ENCODE measurements at places on chromosomes 7 and 10. TPM values are rescaled to one million over a fixed set of nuclear protein-coding genes. Genes with fewer than 3 reads are reported as not detected.

SDK1 gene
- 16.5 TPM for total RNA-seq

GRCh38 chr10:49587981-49588380 is 22.1 kb upstream of the SLC18A3 start:
- DNase-seq: no peak
- no peaks in the 10 kb centered on the region for H3K4me1 ChIP-seq
- H3K36me3 ChIP-seq: no peaks in the 10 kb centered on the region
- H3K27ac ChIP-seq: no peak overlapping the region
- H3K4me3 ChIP-seq: no peak overlapping the region

- no peak overlapping the region for H3K27ac ChIP-seq
- no peak for DNase-seq
- peaks cover 5% of the 10 kb centered on the region for H3K36me3 ChIP-seq
- H3K4me1 ChIP-seq: no peaks in the 10 kb centered on the region
- no peaks in the 10 kb centered on the region for H3K27me3 ChIP-seq
- H3K4me3 ChIP-seq: no peak overlapping the region
These were observed 545.2 kb downstream of the SORCS1 start for GRCh38 chr10:106619346-106619745.

DNA sequence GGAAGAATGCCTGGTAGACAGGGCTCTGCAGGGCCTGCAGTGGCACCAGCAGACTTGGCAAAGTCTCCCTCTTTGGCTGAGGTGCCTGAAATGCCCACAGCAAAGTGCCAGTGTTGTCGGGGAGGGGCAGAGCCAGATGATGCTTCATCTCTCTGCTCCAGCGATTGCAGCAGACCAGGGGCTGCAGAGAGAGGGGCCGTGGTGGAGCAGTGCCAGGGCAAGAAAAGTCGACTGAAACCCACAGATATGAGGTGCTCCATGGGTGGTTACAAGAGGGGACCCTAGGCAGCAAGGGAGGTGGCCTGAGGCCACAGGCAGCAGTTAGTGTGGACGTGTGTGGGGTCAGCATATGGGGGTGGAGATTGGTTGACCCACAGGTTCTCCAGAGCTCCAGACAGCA is 123.5 kb upstream of the SHH start:
- H3K4me1 ChIP-seq: no peaks in the 10 kb centered on the region
- no peak for DNase-seq
- H3K4me3 ChIP-seq: no peak overlapping the region
- no peaks in the 10 kb centered on the region for H3K36me3 ChIP-seq
- no peaks in the 10 kb centered on the region for H3K27me3 ChIP-seq
- no peak overlapping the region for H3K27ac ChIP-seq

GRCh38 chr10:22429146-22429545 is 83.8 kb downstream of the SPAG6 start:
- peaks cover 3% of the 10 kb centered on the region for H3K27me3 ChIP-seq
- H3K27ac ChIP-seq: no peak overlapping the region
- no peak for DNase-seq
- peaks cover 22% of the 10 kb centered on the region for H3K4me1 ChIP-seq
- H3K4me3 ChIP-seq: no peak overlapping the region

HYAL4 gene
- not detected for total RNA-seq

DNA sequence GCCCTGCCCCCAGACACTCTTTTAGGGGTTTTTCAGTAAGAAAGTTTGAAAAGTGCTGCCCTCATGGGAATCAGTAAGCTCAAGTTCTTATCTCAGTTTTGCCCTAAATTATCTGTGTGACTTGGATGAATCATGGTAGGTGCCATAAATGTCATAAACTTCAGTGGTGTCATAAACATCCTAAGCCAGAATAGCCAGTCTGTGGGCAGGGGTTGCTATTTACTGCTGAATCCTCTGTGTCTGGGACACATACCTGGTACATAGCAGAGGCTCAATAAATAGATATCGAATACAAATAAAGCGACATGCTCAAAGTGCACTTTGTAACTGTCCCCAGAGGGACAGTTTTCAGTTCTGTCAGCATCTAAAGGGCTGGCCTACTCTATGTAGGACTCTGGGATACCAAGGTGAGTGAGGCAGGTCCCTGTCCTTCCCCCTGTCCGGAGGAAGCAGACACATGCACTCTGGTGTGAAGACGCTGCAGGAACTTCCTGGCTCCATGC is 502.1 kb downstream of the RPS24 start:
- no peaks in the 10 kb centered on the region for H3K36me3 ChIP-seq
- no peak overlapping the region for H3K4me3 ChIP-seq
- DNase-seq: no peak
- H3K27ac ChIP-seq: no peak overlapping the region
- no peaks in the 10 kb centered on the region for H3K4me1 ChIP-seq

OR2A1 gene
- not detected for total RNA-seq

- H3K27me3 ChIP-seq: no peaks in the 10 kb centered on the region
- peak; percentile 63 for DNase-seq
- H3K4me3 ChIP-seq: peak overlapping the region; percentile 14
- peaks cover 11% of the 10 kb centered on the region for H3K4me1 ChIP-seq
- H3K36me3 ChIP-seq: no peaks in the 10 kb centered on the region
These were observed 1.0 kb upstream of the AVPI1 start for GRCh38 chr10:97687785-97688781.

GRCh38 chr10:69241575-69241974 is 21.4 kb downstream of the HKDC1 start:
- no peak overlapping the region for H3K4me3 ChIP-seq
- H3K27ac ChIP-seq: no peak overlapping the region
- H3K4me1 ChIP-seq: peaks cover 7% of the 10 kb centered on the region
- no peak for DNase-seq
- no peaks in the 10 kb centered on the region for H3K27me3 ChIP-seq
- H3K36me3 ChIP-seq: no peaks in the 10 kb centered on the region

ABCB4 gene
- total RNA-seq: 1.0 TPM

DNA sequence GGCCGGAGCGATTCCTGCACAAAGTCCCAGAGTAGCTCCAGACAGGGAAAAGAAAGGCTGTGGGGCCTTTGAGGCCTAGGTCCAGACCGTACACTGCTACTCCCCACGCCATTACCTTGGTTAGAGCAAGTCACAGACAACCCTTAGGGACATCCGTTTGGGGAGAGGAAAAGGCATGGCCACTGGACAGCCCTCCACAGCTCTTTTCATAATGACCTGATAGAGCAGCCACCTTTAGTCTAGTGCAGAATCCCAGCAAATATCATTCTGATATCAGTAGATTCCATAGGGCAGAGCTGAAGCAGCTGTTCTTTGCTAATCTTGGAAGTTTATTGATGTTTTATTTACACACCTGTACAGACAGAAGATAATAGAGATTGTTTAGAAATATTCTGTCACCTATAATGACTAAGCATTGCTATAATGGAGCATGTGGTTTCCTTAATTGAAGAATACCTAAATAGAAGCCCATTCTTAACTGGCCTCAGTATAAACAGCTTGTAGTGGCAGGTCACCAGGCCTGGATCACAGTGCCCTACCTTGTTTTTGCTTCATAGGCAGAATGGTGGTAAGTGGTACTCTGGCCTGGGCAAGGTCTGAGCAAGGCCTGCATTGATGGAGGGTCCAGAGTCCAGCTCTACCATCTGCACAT is 27.9 kb downstream of the OGDH start:
- no peak overlapping the region for H3K4me3 ChIP-seq
- no peaks in the 10 kb centered on the region for H3K27me3 ChIP-seq
- H3K4me1 ChIP-seq: peaks cover 32% of the 10 kb centered on the region
- no peaks in the 10 kb centered on the region for H3K36me3 ChIP-seq
- peak overlapping the region; percentile 39 for H3K27ac ChIP-seq

DNA sequence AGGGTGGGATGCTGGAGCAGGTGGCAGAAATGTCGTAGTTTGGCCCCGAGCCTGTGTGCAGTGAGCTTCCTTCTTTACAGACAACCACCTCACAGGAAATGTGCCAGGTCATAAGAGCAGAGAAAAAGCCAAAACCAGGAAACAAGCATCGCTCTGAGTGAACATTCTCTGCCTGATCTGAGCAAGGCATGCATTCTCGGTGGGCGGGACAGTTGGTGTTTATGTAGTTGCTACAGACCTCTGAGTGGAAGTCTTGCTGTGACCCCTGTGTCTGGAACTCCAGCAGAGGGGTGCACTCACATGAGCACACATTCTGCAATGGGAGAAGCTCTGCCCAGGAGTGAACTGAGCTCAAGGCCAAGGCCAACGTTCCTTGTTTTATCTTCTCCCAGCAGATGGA is 230.1 kb downstream of the TCERG1L start:
- DNase-seq: no peak
- H3K4me3 ChIP-seq: no peak overlapping the region
- no peak overlapping the region for H3K27ac ChIP-seq
- no peaks in the 10 kb centered on the region for H3K27me3 ChIP-seq
- no peaks in the 10 kb centered on the region for H3K4me1 ChIP-seq

- H3K27ac ChIP-seq: no peak overlapping the region
- H3K4me1 ChIP-seq: no peaks in the 10 kb centered on the region
- no peak for DNase-seq
These were observed 91.2 kb upstream of the GPR141 start for GRCh38 chr7:37592366-37592765.

MRLN gene
- total RNA-seq: not detected

DNA sequence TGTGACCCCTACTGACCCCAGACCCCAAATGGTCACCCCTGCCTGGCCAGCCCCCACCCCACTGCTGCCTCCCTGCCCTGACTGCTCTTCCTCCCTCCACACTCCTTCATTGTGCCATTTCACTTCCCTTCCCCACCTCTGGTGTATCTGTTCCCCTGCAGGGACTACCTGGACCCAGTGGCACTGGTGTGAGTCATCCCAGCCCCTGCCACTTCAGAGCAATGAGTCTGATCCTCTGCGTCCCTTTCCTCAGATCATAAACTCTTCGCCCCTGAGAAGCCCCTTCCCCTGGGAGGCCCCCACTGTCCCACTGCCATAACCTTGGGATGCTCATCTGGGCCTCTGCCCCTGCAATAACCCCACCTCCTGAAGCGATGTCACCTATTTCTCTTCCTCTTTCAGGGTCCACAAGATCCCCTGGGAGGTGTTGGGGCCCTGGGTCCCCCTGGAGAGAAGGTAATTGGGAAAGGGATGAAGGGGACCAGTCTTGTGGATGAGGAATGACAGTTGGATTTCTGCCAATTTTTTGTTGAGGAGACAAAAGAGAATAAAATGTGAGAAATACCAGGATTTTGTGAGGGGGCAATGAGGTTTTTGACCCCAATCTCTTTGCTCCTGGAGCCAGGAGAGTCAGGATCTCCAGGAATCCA is 19.1 kb upstream of the VOPP1 start:
- H3K27me3 ChIP-seq: no peaks in the 10 kb centered on the region
- no peak overlapping the region for H3K27ac ChIP-seq
- no peak for DNase-seq
- H3K4me3 ChIP-seq: no peak overlapping the region

SPDYE9 gene
- total RNA-seq: not detected

DNA sequence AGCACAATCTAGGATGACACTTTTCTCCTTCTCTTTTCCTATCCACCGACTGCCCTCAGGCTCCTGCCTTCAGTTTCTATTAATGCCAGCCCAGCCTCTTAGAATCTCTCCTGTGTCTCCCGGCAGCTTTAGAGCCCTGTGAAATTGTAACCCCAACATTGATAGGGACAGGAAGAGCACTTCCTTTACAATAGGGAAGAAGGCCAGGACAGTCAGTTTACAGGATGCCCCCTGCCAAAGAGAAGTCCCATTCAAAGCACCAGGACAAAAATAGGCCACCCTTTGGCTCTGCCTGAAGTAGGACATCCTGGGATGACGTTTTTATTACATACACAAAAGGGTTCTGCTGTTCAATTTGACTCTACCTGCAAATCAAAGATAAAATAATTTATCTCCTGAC is 64.7 kb upstream of the ANK3 start:
- DNase-seq: no peak
- no peak overlapping the region for H3K4me3 ChIP-seq
- H3K27ac ChIP-seq: no peak overlapping the region
- no peaks in the 10 kb centered on the region for H3K36me3 ChIP-seq
- no peaks in the 10 kb centered on the region for H3K27me3 ChIP-seq

DNA sequence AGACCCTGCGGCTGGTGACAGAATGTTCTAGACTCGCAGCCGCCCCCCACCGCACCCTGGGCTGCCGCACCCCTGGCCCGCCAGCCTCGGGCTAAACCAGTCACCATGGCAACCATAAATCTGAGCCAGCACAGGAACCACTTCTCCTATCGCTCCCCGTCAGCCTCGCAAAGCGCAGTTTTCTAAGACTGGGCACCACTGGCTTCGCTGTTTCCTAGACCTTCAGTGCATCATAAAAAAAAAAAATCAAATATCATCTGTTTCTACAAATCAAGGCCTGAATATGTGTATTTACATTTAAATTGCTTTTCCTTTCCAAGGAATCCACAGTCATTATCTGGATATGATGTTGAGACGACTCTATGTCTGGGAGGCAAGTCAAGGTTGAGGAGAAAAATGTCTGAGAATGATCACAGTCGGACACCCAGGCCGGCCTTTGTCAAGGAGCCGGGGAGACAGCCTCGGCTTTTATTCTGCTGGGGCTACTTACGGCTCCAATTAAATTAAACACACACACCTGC is 99.9 kb downstream of the PTPRN2 start:
- H3K27me3 ChIP-seq: no peaks in the 10 kb centered on the region
- H3K36me3 ChIP-seq: no peaks in the 10 kb centered on the region

DNA sequence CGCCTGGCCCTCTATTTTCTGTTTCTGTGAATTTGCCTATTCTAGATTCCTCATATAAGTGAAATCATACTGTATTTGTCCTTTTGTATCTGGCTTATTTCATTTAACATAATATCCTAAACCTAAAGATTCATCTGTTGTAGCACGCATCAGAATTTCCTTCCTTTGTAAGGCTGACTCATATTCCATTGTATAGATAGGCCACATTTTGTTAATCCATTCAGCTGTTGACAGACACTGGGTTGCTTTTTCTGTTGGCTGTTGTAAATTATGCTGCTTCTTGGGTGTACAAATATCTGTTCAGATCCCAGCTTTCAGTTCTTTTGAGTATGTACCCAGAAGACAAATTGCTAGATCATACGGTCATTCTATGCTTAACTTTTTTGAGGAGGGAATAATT is 28.8 kb upstream of the CUL1 start:
- no peaks in the 10 kb centered on the region for H3K27me3 ChIP-seq
- H3K36me3 ChIP-seq: no peaks in the 10 kb centered on the region
- no peak overlapping the region for H3K4me3 ChIP-seq
- H3K4me1 ChIP-seq: no peaks in the 10 kb centered on the region
